ENCODE measurements at places on chromosomes 3 and 15.

- DNase-seq = no peak
Observed at GRCh38 chr3:148083526-148084182, 614.0 kb upstream of the AGTR1 start.

DNA sequence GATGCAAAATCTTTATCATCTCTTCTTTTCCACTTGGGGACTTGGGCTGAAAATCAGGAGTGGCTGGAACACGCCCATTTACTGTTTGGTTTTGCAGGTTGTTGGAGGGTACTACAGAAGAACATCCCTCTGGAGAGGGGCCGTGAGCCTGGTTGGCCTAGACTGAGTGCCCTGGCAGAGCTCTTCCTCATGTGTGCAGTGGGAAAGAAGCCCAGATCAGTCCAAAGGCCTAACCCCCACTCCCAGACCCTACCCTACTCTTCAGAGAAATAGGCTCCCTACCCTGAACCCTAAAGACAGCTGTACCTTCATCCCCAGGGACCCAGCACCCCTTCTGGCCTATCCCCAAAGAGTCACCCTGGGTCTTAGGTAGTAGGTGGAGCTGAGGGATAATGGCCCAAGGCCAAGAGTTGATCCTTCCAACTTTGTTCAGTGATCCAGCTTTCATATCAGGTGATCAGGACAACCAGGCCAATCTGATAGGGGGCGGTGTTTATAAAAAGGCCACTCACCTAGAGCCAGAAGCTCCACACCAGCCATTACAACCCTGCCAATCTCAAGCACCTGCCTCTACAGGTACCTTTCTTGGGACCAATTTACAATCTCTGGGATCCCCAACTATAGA lies at the start of gene CYP1A2:
Gene CYP1A2, plus strand, starts transcription at position 524 of the 625 bp plus-strand sequence. CDS start 894 bp downstream, outside the sequence.
- no peak for DNase-seq

GRCh38 chr3:48047841-48048464 lies 31.7 kb upstream of the MAP4 start:
- no peak for DNase-seq

GRCh38 chr3:16496408-16497222 lies 16.9 kb downstream of the RFTN1 start:
- DNase-seq = no peak

DNA sequence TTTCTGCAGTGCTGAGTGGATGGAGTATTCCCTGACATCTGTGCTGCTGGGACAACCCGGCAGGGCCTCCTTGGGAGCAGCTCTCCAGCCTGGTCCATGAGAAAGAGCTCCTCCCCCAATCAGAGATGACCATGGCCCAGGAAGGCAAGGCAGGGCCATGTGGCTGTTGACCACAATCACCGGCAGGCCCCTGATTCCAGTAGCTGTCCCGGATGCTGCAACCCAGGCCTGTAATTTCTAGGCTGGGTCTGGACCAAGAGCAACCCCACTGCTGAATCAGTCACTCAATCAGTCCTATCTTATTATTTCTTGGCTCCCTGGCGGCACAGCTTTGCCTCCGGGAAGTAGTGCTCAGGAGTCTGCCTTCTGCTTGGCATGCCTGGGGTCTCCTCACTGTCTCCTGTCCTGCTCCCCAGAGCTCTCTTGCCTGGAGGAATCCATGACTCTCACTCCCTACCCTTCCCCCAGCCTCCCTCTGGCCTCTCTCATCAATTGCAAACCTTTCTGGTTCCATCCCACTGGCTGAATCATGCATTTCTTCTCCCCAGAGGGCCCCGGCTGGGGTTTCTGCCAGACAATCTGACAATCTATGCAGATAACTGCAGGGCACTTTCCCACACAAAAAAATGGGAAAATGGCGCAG lies 32.6 kb upstream of the ITGA11 start:
- DNase-seq = no peak

GRCh38 chr3:132564070-132564465 lies 33.0 kb upstream of the ACKR4 start:
- DNase-seq = no peak

DNA sequence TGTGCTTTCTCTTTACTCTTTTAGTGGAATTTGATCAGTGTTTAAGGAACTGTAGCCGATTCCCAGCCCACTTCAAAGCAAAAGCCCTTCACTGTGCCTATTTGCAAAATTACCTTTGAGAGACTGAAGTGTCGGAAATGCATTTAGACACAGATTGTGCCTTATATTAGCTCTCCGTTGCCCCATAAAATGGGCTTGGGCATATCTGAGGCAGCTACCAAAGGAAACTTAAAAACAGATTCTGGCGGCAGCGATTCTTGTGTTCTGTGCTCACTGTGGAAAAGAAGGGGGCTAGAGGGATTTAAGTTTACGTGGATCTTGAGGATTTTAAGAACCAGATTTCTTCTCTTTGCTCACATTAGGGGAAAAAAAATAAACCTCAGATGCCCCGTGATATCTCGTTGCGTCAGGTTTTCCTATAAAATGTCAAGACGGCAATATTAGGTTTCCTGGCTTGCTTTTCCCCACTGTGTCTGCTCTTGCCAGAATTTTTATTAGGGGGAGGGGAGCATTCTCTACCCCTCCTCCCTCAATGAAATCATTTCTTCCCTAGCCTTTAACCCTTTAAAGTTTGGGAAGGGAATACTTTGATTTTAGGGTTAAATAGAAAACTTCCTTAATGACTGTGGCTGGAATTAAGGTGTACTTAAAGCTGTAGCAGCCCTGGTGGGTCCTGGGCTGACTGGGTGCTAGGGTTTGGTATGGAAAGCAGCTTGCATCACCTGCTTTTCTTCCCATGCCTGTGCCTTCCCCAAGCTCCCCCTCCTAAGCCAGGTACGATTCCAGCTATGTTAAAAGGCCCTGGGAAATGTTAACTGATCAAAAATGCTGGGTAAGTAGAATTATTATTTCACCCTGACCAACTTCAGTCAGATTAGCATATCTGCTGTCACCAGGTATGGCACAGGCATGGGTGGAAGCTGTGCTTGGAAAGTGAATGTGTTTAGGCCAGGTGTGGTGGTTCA lies 73.8 kb downstream of the SMAD3 start:
- no peak for DNase-seq

DNA sequence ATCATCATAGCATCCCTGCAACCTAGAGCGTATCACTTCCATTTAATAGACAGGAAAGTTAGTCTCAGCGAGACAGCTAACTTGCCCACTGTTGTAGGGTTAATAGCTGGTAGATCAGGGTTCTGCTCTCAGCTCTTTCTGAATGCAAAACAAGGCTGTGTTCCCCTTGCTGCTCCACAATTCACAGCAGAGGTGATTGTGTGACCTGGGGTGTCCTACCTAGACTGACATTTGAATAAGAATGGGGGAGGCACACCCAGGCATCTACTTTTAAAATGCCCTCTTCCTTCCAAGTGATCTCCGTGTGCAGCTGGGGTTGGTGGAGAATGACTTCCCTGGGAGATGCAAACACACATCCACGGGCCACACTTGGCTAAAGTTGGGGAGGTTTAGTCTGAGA lies 43.0 kb upstream of the CACNA2D3 start:
- peak; percentile 16 for DNase-seq

- no peak for DNase-seq
Observed at GRCh38 chr15:81411969-81412633, 38.1 kb upstream of the TMC3 start.

DNA sequence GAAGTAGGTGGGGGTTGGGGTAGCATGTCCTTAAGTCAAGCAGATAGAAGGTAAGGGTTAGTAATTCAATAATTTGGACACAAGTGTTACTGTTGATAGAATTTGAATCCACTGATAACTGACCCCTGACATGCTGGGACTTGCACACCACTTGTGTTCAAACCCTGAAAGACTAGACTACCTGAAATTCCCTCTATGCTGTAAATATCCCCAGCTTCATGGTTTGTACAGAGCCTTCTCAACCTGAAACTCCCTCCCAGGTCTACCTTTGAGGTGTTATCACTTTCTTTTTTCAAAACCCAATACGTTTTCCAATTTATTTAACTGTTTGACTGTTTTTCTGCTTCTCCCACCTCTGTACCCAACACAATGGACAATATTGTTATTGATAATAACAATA lies 459.6 kb downstream of the NLGN1 start:
- DNase-seq = no peak

DNA sequence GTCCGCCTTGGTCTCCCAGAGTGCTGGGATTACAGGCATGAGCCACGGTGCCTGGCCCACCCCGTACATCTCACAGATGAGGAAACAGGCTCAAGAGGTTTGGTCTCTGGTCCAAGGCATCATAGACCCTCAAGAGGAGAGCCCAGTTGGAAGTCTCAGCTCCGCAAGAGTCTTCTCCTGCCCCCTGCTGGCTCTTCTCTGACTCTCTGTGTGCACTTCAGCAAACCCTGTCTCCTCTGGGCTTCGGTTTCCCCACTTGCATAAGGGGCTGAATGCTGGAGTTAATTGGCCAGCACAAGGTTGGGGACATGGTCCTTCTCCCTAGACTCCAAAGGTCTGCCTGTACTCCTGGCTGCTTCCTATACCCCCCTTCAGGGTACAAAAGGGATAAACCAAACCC lies 3.9 kb downstream of the MST1R start:
- no peak for DNase-seq

- no peak for DNase-seq
Observed at GRCh38 chr15:34339946-34340345, 2.4 kb upstream of the SLC12A6 start.

DNA sequence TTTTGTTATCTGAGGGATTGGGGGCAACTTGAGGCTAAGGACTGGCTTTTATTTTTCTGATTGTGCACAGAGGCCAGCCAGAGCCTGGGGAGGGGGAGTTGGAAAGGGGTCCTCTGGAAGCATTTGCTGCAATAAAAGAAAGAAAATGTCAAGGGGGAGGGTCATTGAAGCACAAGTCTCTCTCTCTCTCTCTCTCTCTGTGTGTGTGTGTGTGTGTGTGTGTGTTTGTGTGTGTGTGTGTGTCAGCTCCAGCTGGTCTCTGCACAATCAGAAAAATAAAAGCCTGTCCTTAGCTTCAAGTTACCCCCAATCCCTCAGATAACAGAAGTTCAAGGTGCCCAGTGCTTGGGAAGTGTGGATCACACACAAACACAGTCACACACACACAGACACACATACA lies 52.1 kb upstream of the CCDC174 start:
- no peak for DNase-seq

GRCh38 chr15:69459066-69459465 lies 6.4 kb downstream of the RPLP1 start:
- DNase-seq = no peak

DNA sequence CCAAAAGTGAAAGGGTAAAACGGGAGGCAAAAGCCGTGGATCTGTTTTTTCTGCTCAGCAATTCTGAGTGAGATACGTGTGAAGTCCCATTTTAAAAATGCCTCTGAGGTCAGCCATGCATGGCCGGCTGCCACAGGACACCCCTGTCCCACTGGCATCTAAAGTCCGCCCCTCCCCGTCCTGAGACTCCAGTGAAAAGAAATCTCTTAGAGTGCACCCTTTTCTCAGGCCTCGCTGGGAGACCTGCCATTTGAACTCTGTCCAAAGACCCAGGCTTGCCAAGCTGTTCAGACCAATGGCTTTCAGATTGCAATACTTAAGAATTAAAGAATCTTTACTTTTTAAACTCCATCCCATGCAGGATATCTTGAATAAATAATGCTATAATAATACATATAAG lies 61.0 kb upstream of the SLC24A5 start:
- no peak for DNase-seq

GRCh38 chr15:66752078-66752477 lies 50.0 kb downstream of the SMAD6 start:
- DNase-seq = no peak

DNA sequence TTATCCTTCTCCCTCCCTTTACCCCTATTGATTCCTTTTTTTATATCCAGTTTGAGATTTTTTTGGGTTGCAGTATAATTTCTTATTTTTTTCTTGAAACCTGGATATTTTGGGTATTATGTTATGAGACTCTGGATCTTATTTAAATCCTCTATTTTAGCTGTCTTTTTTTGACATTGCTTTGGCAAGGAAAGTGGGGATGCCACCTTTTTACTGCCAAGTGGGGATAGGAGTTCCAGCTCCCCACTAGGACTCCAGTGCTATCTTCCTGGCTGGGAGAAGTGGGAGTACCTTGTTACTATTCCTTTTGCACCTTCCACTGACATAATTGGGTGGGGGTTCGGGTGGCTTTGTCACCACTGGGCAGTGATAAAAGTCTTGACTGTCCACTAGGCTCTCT lies 87.9 kb downstream of the SATB1 start:
- DNase-seq = no peak

DNA sequence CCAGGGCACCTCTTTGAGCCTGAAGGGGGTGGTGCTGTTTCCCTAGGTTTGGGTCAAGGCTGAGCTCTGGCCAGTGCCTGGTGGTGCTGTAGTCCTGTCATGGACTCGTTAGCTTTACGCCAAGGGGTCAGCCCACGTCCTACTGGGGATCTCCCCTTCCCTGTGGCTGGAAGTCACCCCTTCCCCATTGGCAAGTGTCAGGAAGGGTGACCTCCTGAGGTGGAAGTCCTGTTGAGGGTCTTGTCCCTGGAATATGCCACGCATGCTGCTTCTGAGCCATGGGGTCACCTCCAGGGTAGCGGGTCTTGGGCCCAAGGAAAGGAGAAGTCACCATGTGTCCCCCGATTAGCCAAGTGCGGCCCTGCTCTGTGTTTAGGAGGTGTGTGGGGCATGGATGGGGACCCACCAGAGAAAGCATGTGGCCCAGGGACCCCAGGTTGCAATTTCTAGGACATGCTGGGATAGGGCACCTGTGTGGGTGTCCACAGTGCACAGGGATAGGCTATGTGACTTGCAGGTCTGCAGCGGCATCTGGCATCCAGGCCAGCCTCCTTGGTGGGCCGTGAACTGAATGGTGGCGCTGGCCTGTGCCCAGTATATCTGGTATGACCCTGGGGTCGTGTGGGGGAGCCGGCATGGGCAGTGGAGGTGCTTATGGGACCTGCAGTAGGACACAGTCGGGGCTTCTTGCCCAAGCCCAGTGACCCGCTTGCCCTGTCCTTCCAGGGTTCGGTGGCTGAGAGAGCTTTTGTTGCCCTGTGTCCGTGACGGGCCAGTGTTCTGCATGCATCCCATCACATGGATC lies 226.7 kb downstream of the SNRPN start:
- DNase-seq = no peak

DNA sequence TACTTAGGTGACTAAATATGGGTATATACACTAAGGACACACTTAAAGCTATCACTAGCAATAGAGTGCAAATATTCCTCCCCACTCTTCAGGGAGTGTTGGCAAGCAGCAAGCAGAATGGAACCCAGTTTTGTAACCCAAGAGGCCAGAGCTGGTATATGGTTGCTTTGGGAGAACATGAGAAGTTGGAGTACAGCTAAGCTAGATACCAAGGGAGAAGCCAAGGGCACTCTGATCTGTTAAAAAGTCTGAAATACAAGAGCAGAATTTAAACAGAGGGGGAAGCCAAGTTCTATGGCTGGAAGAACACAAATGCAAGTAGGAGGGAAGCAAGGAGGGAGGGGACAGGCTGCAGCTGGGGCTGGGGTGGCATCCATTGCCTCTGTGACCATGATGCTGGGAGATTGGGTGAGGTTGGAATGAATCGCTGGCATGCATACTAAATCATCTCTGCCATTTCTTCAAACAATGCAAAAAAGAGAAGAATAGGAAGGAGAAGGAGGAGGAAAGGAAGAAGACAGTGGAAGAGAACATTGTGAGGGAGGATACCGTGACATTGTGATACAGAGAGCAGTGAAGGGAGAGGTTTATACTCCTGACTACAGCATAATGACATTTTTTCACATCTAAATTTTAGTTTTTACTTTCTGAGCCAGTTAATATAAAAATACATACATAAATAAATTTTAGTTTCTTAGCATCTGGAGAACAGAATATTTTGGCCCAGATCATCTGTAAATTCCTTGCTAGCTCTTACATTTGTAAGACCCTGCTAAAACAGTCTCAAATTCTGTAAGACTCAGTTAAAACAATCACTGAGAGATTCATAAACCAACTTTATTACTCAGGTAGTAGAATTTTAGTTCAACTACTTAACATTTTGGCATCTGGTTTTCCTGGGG lies 9.0 kb upstream of the ANXA2 start:
- no peak for DNase-seq

- DNase-seq = no peak
Observed at GRCh38 chr3:30314757-30315325, 291.6 kb upstream of the TGFBR2 start.
